Astrocyte of the cerebellum (primary cell): ENCODE measurements at places on chromosomes 1 and 21.

- no peak for DNase-seq
Observed at GRCh38 chr1:34511802-34512201, 243.0 kb upstream of the GJB5 start.

DNA sequence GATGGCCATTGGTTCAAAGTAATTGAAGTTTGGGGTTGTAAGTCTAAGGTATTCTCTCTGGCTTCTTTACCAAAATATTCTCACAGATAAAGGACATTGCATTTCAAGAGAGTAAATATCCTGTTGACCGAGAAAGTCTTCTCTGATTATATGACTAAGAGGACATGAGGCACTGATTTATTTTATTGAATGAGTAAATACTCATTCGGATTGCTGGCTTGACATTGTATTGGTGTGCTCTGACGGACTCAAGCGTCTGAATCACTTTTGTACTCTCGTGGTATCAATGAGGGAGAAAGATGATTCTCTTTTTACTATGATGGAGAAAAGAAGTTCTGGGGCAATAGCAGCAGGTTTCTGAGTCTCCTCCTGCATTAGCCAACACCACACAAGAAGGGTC is 205.3 kb upstream of the RRP15 start:
- no peak for DNase-seq

GRCh38 chr1:9824702-9825089 is 931 bp upstream of the CLSTN1 start:
- no peak for DNase-seq

- no peak for DNase-seq
Observed at GRCh38 chr1:167614851-167615250, 15.2 kb upstream of the RCSD1 start.

DNA sequence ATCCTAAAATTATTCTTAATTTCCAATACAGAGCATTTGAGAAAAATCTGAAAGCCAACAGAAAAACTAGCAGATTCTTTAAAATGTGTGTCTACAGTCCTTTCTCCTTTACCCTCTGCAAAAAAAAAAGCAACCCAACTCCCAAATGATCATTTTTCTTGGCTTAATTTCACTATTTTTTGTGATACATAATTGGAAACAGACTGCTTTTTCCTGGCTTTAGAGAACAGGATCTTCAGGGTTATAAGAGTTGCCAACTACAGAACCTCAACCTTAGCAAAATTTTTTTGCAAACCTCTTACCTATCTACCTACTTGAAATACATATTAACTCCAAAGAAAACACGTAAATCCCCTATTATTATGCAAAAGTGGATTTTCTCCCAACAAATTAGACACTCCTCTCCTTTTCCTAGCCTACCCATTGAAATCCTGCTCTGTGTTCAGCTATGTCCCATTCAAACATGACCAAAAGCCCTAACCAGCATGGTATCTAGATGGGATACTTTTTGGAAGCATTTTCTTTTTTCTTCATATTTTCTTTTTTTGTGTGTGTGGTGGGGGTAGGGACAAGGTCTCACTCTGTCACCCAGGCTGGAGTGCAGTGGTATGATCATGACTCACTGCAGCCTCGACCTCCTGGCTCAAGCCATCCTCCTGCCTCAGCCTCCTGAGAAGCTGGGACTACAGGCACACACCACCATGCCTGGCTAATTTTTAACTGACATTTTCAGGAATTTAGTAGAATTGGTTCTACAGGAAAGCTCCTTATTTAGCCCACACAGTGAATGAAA is 9.0 kb downstream of the TGFBR3 start:
- no peak for DNase-seq

DNA sequence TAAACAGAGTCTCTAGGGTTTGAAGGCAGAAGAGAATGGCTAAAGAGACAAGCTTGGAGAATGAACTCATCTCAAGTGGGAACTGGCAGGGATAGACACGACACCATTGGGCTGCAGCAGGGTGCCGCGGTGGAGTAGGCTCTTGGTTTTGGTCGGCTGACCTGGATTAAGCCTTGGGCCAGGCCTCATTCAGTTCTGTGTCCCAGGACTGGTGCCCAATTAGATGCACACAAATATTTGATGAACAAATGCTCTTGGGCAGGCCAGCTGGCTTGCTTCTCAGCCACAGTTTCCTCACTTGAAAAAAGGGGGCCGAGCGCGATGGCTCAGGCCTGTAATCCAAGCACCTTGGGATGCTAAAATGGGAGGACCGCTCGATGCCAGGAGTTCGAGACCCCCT is 53.4 kb upstream of the CITED4 start:
- DNase-seq = no peak

DNA sequence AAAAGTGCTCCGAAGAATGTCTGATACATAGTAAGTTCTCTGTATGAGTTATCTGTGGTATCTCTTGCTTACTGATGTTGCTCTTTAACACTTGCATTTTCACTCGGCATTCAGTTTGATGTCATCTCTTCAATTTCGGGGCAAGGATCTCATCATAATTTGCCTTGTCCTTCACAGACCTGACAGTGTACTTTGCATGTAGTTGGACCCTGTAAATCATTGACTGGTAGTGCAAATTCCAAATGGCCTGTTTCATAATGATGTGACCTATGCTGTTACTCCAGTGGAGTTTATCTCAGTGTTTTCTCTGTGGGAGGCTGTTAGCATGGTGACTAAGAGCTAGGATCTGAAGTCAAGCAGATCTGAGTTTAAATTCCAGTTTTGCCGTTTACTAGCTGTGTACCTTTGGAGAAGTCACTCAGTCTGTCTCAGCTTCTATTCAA is 34.2 kb upstream of the ABCD3 start:
- no peak for DNase-seq

DNA sequence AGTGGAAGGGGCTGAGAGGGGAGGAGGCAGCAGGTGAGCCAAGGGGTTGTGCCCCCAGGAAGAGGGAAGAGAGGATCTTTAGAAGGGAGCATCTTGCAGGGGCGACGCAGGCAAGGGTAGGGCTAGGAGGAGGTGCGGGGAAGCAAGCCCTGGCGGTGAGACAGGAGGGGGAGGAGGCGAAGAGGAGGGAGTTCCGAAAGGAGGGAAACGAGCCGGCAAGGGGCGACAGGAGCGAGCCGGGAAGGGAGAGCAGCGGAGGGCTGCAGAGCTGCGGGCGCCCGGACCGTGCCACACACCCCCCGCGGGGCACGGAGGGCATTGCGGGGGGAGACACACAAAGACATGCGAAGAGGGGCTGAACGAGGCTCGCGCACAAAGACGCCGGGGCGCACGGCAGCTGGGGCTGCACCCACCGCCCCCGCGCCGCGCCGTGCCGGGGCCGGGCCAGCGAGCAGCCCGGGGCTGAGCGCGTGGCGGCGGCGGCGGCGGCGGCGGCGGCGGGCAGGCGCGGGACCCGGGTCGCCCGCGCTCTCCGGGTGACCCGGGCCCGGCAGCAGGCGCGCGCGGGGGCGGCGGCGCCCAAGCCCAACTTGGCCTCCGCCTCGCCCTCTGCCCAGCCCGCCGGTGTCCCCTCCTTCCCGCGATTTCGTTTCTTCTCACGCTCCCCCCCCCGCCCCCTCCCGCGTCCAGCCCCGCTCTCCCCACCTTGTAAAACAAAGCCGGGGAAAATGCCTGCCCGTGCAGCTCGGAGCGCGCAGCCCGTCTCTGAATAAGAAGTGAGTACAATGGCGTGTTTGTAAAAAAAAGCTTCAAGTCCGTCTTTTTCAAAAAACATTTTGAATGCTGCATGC is at the start of gene KCNK2:
Gene KCNK2, plus strand, starts transcription at position 206 of the 851 bp plus-strand sequence. CDS start 649 bp downstream, outside the sequence.
- DNase-seq = no peak

GRCh38 chr1:160158031-160158430 is 6.6 kb downstream of the ATP1A4 start:
- no peak for DNase-seq

DNA sequence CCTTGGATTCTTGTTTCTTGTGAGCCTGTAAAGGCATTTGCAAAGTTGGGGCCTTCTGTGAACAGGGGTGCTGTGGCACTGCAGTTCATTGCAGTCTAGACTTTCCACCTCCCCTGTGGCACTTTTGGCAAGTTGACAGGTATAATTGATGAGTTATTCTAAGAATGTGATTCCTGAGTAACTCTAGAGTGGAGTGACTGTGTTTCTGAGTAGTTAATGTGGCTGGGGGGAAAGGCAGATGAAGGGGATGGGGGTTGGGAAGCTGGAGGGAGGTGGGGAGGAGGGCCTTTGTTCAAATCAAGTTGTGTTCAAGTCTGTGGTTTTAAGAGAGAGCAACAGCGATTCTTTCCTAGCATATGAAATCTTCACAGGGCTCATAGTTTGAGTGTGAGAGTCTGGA is 32.9 kb downstream of the PBX1 start:
- DNase-seq = peak; percentile 59

DNA sequence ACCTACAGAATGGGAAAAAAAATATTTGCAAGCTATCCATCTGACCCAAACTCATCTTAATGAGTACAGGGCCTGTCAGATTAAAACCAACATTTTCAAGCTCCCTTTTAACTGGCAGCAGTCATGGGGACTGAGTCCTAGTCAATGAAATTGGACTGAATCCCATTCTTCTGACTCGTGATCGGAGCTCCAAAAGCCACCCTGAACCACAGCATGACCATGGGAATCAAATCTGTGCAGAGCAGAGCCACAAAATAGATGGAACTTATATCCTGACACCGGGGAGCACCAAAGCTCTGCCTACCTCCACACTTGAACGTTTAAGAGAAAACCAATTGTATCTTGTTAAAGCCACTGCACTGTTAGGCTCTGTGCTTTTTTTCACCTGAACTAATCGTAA is 5.0 kb upstream of the RWDD3 start:
- DNase-seq = no peak

- DNase-seq = no peak
Observed at GRCh38 chr1:244768186-244768585, 67.3 kb upstream of the COX20 start.

DNA sequence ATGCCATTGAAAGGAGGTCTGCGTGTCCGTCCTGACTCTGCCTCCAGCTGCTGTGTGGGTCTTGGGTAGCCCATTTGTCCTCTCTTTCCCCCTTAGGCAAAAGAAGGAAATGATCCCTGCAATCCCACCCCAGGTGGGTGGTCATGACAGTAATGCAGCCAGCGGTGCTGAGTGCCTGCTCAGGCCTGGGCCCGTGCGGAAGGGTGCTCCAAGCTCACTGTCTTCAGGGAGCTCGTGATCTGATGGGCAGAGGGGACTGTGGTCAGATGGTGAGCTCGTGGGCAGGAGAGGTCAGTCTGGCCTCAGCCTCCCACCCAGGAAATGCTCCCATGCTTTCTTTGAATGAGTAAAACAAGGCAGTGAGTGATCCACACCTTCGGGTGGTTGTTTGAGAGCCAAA is 35.3 kb upstream of the TTC4 start:
- no peak for DNase-seq

- no peak for DNase-seq
Observed at GRCh38 chr1:184116287-184116686, 64.8 kb downstream of the TSEN15 start.

- DNase-seq = no peak
Observed at GRCh38 chr1:221761354-221762002, 19.6 kb upstream of the DUSP10 start.

- no peak for DNase-seq
Observed at GRCh38 chr1:159279773-159280172, 22.4 kb upstream of the FCER1A start.

DNA sequence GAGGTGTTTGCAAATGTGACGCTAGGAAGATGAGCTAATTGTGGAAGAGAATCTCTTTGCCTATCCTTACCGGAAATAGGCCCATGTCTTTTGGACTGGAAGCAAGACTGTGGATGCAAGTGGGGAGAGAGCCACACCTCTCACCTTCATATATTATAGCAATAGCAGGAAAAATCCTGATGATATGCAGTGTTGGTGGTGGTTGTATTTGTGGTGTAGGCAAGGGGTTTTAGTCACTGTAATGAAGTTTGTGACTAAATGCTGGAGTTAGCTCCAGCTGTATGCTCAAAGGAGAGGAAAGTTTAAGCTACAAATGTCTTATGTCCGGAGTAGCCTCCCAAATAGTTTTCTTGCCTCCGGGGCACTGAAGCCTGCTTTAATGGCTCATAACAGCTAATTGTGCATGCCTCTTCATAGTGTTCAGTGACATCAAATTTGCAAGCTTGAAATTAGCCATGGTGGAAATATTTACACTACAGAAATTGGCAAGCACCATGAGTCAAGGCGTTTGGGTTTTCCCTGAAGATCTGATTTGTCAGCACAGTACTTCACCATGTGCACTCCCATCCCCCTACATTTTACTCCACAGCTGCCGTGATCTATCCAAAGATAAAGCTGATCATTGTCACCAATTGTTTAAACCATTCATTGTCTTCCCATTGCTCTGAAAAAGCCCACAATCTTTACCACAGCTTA is 102.6 kb upstream of the ZNF644 start:
- DNase-seq = no peak

DNA sequence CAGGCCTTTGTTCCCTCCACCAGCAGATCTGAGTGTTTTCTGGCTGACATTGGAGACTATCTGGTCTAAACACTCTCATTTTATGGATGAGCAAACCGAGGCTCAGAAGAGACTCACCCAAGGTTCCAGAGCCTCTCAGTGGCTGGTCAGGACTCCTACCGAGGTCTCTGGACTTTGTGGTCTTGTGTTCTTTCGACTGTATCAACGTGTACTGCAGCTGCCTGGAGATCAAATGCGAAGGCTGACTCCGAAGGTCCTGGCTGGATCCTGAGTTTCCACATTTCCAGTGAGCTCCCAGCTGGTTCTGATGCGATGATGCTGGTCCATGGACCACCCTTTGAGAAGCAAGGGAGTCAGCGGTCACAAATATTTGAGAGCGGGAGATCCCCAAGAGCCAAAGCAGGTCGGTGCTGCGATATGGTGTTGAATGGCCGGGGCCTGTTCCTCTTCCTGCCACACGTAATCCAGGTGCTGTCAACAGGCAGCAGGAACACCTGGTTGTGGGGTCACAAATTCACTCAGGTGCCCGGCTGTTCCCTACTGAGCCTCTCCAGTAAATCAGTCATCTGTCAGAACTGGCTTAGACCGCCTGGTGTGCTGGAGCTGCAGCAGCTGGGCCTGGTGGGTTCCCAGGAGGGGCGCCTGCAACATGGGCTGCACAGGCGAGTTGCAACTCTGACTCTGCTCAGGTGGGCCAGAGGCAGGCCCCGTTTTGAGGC is 94.8 kb upstream of the USP24 start:
- DNase-seq = no peak

- no peak for DNase-seq
Observed at GRCh38 chr1:56451491-56451890, 127.9 kb downstream of the PLPP3 start.

- DNase-seq = no peak
Observed at GRCh38 chr1:116075990-116076389, 35.2 kb upstream of the MAB21L3 start.

DNA sequence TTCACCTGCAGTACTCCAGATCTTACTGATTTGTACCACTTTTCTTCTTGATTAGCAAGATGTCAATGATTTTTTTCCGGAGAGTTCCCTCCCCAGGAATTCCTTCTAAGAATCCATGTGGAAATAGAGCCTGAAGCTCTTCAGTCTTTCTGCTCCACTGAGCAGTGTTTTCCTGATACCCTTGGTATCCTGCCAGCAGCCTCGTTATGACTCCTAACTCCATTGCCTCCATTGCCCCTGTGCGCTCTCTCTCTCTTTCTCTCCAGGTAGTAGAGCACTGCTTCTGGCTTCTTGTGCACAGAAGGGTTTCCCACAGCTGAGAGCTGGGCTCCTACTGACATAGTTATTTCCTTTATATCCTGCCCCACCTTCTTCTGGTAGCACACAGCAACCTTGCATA is 12.2 kb downstream of the UBE2U start:
- DNase-seq = no peak
